HEK293T (cell line): ENCODE measurements at places on chromosomes 16 and 17.
A peak's percentile ranks its signal among the peaks of the same experiment; 100 is the strongest.

GRCh38 chr16:82384949-82385348 is 214.9 kb upstream of the MPHOSPH6 start:
- no peak for DNase-seq

GRCh38 chr17:33924104-33924503 is 331.0 kb upstream of the CCL2 start:
- DNase-seq: no peak

- peak; percentile 59 for DNase-seq
These were observed 1.1 kb downstream of the ZNF423 start for GRCh38 chr16:49854796-49855203.

DNA sequence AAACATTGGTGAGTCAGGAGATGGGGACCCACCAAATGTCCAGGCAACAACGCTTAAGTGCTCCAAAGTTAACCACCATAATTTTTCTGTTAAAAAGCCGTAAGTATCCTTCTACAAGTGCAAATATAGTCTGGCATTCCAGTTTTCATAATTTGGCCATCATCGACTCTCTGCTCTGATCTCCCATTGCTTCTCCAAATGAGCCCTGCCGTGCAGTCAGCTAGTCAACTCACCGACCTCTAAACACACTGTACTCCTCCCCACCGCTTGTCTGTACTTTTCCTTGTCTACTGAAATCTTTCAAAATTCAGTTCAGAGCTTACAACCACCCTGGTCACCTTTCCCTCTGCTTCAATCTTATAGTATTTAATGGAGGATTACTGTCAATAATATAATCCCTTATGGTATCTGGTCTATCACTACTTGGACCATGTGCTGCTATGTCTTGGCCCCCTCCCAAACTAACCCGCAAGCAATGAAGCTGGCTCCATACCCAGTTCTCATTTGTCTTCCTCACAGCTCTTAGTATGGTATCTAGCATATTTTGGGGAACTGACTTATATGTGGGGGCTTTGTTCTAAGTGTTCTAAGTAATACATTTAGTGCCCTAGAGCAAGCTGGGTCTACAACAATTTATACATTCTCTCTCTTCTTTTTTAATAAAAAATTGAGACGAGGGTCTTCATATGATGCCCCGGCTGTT is 52.7 kb upstream of the SLC25A19 start:
- no peak for DNase-seq

DNA sequence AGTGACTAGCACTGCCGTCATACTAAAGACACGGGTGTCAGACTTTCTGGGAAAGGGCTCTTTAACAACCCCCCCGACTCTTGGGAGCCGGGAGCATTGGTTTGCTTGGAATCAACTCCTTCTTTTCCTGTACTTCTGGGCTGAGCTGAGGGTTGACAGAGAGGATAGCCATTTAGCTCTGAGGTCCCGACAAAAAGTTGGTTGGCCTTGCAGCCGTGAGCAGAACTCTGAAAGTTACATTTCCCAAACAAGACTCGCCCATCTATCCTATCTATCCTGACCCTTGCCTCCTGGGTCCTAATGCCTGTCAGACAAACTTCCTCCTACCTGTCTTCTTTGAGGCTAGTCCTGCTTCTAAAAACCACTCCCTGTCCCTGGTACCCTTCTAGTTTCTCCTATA is 460.8 kb upstream of the TOM1L1 start:
- DNase-seq: no peak

DNA sequence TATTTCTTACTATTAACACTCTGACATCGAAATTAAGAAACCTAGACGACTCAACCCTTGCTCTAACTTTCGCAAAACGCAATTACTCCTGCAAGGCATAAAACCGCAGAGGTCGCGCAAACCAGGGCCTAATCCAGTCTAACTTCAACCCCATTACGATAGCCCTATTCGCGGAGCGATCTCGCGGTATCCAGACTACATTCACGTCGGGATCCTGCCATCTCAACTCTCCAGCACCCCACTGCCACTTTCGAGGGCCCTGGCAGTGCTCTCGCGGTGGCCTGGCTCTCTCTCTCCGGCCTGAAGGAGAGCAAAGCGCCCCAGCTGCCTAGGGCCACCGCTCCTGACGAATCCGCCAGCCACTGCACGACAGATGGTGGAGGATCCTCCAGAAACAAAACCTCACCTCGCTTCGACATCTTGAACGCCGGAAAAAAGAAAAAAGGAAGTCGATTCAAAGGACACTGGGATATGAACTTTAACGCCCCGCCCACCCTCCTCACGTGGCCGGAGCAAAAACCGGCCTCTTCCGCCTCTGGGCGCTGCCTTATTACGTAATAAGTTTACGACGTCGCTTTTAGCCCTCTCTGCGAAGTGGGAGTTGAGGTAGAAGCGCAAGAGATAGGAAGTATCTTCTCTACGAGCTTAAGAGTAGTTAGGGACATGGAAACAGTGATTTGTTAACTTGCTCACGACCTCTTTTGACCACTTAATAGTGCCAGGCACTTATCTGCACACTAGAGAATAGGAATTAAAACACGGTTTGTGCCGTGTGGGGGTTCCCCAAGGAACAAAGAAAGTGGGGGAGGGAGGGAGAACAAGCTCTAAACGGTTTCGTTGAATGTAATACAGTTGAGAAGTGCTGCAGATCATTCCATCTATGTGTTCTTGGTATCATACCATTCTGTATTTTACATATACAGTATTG is at the start of gene RPL23:
Gene RPL23 (minus strand): TSS at position 430 of the 928 bp plus-strand sequence. CDS start 11 bp downstream, at position 419.
- DNase-seq: peak; percentile 80

DNA sequence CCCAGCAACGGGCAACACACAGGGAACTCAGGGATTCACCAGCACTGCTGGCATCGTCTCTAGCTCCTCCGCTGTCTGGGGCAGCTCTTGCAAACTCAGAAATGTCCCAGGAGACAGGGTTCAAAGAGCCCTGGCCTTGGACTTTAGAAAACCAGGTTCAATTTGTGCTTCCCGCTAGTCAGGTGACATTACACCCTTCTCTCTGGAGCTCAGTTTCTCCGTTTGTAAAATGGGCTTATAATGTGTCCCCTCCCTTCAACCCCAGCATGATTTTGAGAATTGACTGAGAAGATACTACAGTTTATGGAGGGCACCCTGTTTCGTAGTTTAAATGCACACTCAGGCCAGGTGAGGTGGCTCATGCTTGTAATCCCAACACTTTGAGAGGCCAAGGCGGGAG is 1.9 kb upstream of the MYCBPAP start:
- DNase-seq: no peak

- DNase-seq: no peak
These were observed 83.6 kb upstream of the PLEKHM1 start for GRCh38 chr17:45573924-45574770.

GRCh38 chr16:82603784-82604411 is 22.9 kb upstream of the CDH13 start:
- DNase-seq: peak; percentile 22

GRCh38 chr16:67652578-67653127 is 7.4 kb downstream of the ACD start:
- peak; percentile 81 for DNase-seq

DNA sequence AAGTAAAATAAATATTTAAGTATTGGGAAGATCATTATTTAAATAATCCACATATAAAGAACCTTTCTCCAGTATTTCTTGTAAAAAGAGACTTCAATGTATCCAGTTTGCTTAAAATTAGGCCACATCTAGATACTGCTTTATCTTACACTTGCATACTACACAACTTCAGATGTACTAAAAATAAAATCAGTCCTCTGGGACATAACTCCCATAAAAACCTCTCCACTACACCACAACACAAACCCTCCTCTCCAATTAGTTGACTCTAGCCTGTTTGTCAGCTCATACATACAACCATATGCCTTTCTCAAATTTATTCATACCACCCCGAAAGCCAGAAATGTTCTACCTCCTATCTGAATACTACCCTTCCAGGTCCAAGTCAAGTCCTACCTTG is 21.6 kb downstream of the SPOP start:
- no peak for DNase-seq

DNA sequence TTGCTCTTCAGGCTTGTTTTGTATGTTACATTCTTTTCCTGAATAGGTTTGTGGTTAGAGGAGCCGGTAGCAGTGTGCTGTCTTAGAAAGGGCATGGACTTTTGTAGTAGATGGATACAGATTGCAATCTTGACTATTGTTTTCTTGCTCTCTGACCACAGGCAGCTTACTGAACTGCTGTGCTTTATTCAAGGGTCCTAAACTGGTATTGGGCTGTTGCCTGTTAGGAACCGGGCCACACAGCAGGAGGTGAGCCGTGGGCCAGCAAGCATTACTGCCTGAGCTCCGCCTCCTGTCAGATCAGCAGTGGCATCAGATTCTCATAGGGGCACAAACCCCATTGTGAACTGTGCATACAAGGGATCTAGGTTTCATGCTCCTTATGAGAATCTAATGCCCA is 373.9 kb downstream of the CPPED1 start:
- DNase-seq: no peak

DNA sequence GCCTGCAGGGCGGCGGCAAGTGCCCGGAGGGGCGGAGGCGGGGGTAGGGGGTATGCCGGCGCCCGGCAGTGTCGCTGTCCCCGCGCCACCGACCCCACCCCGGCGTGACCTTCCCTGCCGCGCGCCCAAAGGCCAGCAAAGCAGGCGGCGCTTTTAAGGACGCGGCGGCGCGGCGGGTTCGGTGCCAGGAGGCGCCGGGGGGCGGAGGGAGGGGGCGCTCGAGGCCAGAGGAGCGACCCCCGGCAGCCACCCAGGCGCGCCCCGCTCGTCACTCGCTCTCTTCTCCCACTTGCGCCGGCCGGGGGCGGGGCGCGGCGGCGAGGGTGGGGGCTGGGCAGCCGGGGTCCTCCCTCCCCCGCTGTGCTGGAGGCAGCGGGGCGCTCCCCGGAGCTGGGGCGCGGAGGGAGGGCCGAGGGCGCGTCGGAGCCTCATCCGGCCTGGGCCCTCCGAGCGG is 8.6 kb upstream of the BAHCC1 start:
- DNase-seq: no peak

DNA sequence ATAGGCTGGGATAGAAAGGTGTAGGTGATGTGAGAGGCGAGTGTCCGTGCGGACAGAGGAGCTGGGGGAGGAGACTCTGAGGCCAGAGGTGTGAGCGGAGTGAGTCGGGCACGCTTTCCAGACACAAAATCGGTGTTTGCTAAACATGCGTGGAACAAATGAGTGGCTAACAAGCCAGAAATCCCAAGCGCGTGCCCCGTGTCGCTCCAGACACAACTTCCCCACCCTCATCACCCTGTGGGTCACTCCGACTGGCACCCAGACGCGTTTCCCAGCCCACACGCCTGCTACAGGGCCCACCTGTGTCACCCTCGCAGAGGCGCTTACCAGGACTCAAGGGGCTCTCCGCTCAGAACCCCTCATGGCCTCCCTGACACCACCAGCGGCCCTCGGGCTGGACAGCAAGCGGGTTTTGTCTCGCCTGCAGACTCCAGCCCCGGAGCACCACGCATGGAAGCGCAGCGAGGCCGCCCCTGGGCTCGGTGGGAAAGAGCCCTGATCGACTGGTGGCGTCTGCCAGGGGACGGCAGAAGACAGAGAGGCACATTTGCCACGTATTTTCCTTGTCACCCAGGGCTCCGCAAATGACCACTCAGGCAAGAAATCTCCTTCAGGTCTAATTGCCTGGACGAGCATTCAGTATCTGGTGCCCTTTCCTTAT is 6.0 kb upstream of the RPH3AL start:
- DNase-seq: no peak

DNA sequence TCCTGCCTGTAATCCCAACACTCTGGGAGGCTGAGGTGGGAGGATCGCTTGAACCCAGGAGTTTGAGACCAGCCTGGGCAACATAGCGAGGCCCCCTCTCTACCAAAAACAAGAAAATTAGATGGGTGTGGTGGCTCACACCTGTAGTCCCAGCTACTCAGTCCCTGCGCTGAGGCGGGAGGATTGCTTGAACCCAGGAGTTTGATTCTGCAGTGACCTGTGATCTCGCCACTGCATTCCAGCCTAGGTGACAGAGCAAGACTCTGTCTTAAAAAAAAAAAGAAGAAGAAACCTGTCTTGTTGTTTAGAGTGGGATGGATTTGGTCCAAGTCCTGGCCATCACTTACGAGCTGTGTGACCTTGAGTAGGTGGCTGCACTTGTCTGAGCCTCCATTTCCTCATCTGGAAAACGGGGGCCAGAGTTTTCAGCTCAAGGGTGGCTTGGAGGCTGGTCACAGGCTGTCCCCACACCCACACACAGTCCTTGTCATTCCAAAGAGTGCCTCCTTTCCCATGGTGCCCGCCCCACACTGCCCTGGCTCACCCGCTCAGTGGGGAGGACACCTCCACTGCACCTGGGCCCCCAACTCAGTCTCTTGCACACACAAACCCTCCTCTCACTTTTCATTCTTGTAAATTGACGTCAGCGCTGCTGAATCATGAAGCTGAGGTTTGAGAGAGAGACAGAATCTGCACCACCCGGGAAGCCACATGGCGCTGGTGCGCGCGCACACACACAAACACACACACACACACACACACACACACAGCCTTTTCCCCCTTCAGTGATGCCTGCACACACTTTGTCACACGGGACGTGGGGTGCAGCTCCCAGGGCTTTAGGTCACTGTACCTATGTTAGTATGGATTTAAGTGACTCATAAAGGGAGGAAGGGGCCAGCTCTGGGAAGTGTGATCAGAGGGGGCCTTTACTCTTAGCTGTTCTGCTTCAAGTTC is 4.2 kb downstream of the SOCS1 start:
- DNase-seq: no peak
